ENCODE measurements at places on chromosomes 5 and 9.
A peak's percentile ranks its signal among the peaks of the same experiment; 100 is the strongest.

GRCh38 chr9:72937545-72937944 is 15.3 kb downstream of the ALDH1A1 start:
- DNase-seq: no peak

DNA sequence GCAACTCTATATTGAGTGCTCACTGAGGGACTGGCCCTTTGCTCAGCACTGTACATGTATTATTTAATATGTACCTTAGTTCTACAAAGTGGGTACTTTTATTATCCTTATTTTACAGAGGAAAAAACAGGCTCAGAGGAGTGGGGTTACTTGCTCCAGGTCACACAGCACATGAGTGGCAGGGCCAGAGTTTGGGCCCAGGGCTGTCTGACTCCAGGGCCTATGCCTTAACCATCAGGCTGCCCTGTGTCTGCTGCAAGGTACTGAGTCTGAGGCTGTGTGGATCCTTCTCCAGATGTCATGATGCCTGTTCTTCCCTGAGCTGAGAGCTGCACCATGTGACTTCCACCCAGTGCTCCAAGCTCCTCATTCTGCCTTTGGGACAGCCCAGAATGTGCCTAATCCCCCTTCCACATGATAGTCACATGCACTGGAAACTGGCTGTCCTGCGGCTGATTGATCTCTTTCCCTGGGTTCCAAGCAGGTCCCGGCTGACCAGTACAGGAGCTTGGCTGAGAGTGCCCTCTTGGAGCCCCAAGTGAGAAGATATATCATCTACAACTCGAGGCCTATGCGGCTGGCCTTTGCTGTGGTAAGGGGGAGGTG is 15.4 kb downstream of the TMEM268 start:
- no peak for DNase-seq

GRCh38 chr5:124537107-124537506 is 209.3 kb downstream of the ZNF608 start:
- DNase-seq: no peak

GRCh38 chr5:149166591-149167100 is 25.4 kb downstream of the ABLIM3 start:
- DNase-seq: no peak

DNA sequence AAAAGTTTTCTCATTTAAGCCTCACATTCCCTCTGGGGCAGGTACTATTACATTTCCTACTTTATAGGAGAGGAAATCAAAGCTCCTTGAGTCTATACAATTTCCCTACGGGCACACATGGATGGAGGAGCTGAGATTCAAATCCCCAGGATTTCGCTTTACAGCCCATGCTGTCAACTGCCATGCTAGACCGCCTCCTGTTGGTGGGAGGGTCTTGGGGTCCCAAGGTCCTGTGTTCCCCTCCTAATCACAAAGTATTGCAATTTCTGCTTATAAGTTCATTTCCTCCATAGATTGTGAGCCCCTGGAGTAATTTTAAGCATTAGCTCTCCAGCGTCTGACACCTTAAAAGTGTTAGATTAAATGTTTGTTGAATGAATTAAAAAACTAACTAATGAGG is 95.9 kb upstream of the SMARCA2 start:
- DNase-seq: no peak

GRCh38 chr5:40560474-40561110 is 119.1 kb upstream of the PTGER4 start:
- DNase-seq: no peak

- no peak for DNase-seq
Measured at GRCh38 chr5:1910081-1910760, 27.5 kb upstream of the IRX4 start.

GRCh38 chr9:128117613-128118471 is 9.7 kb downstream of the PTGES2 start:
- peak; percentile 99 for DNase-seq

- no peak for DNase-seq
Measured at GRCh38 chr5:71782771-71783770, 64.0 kb downstream of the CARTPT start.

- no peak for DNase-seq
Measured at GRCh38 chr9:97831843-97832636, 21.0 kb upstream of the FOXE1 start.

GRCh38 chr9:22119522-22120158 is 110.5 kb upstream of the CDKN2B start:
- DNase-seq: no peak

DNA sequence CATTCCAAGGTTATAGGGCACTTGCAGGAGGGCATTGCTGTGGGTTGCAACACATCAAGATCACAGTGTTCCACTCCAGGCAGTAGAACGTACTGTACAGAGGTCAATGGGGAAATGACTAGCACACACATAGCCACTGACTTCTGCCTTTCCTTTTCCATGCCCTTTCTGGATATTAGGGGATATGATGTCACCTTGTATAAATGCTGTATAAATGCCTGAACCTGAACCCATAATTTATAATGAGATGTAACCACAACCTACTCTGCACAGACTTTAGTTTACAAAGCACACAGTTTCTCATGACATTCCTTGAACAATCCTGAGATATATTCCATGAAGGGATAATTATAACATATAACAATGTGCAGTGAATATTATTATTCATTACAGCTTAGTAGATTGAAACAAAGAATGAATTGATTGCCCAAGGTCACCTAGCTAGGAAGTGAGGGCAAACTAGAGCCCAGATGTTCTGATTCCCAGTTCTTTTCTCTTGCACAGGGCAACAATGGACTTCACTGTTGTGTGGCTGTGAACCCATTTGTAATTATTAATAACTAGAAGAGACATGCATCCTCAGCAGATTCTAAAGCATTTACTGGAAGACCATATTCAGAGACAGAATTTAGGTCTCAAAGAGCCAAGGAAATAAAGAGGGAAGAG is 5.6 kb upstream of the ABLIM3 start:
- no peak for DNase-seq

- DNase-seq: no peak
Measured at GRCh38 chr9:5721279-5722087, 92.6 kb downstream of the RIC1 start.

DNA sequence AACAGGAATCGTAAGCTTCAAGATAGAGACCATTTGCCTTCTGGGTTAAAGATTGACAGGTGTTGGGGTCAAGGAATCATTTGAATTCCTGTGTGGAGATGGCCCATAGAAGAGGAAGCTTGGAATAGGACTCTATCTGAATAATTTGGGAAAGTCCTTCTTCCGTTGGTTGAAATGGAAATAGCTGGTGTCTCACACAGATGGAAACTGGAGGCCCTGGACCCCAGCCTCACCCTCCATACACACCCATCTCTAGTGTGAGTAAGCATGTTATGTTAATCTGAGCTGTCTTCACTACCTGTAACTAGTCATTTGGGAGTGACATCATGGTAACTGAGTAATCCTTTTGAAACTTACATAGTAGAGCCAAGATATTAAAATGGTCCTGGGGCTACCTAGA is 184.4 kb downstream of the CD180 start:
- no peak for DNase-seq

- DNase-seq: no peak
Measured at GRCh38 chr9:129509533-129509928, 111.4 kb downstream of the C9orf50 start.

DNA sequence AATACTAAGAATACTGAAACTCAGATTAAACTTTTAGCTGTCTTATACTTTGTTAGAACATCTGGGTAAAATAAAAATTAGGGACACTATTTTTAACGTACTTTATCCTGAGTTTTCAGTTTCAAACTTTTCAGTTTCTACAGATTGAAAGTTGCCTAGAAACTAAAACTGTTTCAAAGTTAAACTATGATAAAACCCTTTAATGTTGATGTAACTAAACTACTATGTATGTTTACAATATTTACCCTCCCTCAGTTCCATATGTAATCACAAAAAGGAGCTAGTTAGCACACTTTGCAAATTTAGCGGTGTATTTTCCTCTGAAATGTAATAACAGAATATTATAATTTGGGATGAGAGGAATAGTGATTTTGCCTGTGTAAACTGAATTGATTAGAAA is 105.9 kb downstream of the MTREX start:
- DNase-seq: no peak

GRCh38 chr9:99000476-99001395 is 57.0 kb downstream of the COL15A1 start:
- peak; percentile 12 for DNase-seq

DNA sequence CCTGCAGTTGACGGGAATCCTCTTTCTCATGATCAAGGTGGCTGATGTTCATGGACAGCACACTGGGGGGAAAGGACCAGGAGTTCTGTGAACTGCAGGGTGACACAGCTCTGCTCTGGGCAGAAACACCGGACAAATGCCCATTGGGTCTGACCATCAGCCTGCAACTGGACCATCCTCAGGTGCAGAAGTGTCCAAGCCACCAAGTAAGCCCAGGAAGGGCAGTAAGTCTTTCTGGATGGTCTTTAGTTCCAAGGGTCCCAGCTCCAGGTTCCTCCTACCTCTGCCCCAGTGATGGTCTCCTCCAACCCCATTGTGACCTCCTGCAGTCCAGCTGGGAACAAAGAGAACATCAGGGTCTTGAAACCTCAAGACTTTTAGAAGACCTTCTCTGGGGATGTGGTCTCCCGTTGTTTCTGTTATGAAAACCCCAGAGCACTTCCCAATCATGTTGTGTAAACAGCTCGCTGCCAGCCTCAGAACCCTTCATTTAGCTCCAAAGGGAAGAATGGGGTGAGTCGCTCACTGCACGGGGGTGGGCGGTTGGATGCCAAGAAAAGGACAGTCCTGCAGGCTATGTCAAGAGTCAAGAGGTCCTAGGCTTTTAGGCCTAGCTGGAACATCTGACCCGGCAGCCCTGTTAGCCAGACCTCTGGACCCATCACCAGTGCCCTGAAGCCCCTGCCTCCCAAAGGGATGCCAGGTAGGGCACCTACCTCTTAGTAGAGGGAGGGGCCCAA is 41.8 kb upstream of the TCF7 start:
- DNase-seq: no peak

DNA sequence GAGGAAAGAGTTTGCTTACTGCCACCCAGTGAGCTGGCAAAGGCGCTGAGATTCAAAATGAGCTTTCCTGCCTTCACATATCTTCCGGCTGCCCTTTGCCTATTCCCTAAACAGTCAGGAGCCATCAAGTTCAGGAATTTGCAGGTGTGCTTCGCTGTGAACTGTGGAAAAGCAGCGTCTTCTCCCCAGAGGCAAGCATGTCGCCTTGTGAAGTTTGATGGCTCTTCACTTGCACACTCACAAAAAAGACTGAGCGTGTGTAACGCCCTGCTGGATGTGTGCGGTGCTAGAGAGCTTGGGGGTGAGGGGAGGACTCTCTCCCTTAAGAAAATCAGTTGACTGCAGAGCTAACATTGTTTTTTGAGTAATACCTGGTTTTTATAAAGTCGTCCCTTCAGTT is 288.7 kb downstream of the DOCK8 start:
- no peak for DNase-seq

DNA sequence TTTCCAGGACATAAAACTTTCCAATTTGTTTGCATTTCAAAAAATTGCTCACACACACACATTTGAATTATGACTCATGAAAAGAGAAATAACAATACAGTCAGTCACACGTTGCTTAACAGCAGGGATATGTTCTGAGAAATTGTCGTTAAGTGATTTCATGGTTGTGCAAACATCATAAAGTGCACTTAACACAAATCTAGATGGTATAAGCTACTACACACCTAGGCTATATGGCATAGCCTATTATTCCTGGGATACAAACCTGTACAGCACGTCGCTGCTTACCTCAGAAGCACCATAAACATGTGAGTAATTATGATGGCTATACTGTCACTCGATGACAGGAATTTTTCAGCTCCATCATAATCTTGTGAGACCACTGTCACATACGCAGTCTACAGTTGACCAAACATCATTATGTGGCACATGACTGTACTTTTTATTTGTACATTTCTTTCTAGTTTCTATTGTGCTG is 378.2 kb downstream of the ACTL7B start:
- DNase-seq: no peak

GRCh38 chr5:164000819-164001218 is 495.4 kb downstream of the MAT2B start:
- DNase-seq: no peak

DNA sequence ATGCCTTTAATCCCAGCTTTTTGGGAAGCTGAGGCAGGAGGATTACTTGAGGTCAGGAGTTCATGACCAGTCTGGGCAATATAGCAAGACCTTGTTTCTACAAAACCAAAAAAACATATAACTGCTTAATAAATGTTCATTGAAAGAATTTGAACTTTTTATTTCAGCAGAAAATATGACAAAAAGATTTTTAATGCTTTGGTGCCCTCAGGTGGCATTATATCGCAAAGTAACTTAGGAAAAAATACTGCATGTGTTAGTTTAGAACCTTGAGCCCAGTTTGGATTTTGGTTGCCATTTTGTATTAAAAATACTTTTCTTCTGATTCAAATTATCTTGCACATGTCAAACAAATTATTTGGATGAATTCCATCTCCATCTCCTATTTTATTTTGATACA is 103.2 kb downstream of the GPBP1 start:
- no peak for DNase-seq

GRCh38 chr5:87885758-87886157 is 382.9 kb downstream of the TMEM161B start:
- DNase-seq: no peak

GRCh38 chr5:138990986-138991590 is 116.0 kb upstream of the LRRTM2 start:
- DNase-seq: no peak

- DNase-seq: peak; percentile 32
Measured at GRCh38 chr9:21812946-21813568, 10.6 kb downstream of the MTAP start.

GRCh38 chr5:124980163-124980941 is 233.9 kb upstream of the ZNF608 start:
- no peak for DNase-seq

DNA sequence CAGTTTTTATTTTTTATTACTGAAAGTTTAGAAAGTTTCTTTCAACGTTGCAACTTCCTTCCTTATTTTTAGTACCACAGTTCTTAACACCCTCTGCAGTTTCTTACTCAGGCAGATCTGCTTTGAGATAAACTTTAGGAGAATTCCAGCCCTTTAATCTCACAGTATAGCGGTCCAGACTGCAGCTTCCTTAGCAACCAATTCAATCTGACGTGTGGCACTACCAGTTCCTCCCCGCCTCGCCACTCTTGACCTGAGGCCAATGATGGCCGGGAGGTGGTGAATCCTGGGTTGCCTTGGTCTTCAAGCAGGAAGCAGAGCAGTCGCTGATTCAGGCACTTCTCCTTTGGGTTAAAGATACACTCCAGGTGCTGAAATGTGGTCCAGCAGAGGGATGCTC is 334.3 kb upstream of the TRPC7 start:
- DNase-seq: no peak

GRCh38 chr5:69364414-69364813 is 4.9 kb downstream of the AK6 start:
- DNase-seq: no peak

- DNase-seq: no peak
Measured at GRCh38 chr5:62182802-62183201, 123.2 kb upstream of the KIF2A start.

GRCh38 chr9:124567362-124567761 is 60.2 kb upstream of the NR5A1 start:
- DNase-seq: no peak

GRCh38 chr5:35436400-35437057 is 181.1 kb upstream of the SPEF2 start:
- no peak for DNase-seq

DNA sequence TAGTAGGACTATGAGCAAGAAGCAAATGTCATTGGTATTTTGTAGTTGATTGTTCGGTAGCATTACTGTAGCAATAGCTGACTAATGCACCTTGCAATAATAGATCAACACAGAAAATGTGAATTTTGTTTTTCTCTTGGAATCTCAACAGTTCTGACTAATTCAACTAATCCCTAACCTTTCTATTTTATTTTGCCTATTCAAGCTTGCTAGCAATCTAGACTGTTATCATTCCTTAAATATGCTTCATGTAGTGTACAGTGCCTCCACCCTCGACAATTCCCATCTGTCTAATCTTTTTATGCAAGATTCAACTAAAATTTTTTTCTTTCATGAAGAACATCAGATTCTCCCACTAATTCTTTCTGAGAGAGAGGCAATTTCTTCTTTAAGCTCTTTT is 570.6 kb downstream of the PDE4D start:
- no peak for DNase-seq

Data from stimulated activated CD4-positive, alpha-beta T cell treated with anti-CD3 and anti-CD28 coated beads, TNF-alpha, amount 100 ng/mL, for 1 hour (primary cell).